ENCODE measurements at places on chromosomes 12 and 14. TPM values are rescaled to one million over a fixed set of nuclear protein-coding genes. Genes with fewer than 3 reads are reported as not detected.

Gene DNAH10
- 0.14 TPM for total RNA-seq

Gene A2ML1
- total RNA-seq: not detected

Gene TMPRSS12
- not detected for total RNA-seq

Gene PRKAG1
- total RNA-seq: 73.8 TPM

Gene SLC2A3
- 289 TPM for total RNA-seq

All from T-helper 2 cell treated with Interferon-gamma antibody and Interleukin-4, amounts not matched to agents 100 ng/mL and 5 ng/mL, for 36 hours (primary cell).